Stimulated activated CD8-positive, alpha-beta memory T cell treated with anti-CD3 and anti-CD28 coated beads, Interleukin-12 subunit alpha, Interleukin-12 subunit beta, amount 100 ng/mL, for 4 hours (primary cell): ENCODE measurements at places on chromosomes 2 and 18.

GRCh38 chr2:72149556-72150156 is 2.0 kb upstream of the CYP26B1 start:
- no peak for DNase-seq

DNA sequence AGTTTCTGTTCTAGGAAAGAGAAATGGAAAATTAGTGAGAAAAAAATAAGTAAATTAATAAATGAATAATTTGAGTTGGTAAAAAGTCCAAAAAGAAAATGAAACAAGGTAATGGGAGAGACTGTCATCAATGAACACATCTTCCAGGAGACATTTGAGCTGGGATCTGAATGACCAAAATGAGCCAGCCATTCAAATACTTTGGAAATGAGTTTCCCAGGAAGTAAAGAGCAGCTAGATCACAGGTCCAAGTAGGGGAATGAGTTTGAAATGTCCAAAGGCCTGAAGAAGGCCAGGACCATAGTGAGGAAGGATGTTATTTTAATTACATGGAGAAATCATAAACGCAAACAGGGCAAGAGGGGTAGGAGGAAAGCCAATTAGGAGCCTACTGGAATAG is 6.6 kb upstream of the DNAH7 start:
- DNase-seq: no peak

GRCh38 chr2:71559080-71559827 is 105.9 kb downstream of the DYSF start:
- no peak for DNase-seq

- DNase-seq: no peak
Observed at GRCh38 chr18:13543144-13543543, 183.2 kb downstream of the FAM210A start.

DNA sequence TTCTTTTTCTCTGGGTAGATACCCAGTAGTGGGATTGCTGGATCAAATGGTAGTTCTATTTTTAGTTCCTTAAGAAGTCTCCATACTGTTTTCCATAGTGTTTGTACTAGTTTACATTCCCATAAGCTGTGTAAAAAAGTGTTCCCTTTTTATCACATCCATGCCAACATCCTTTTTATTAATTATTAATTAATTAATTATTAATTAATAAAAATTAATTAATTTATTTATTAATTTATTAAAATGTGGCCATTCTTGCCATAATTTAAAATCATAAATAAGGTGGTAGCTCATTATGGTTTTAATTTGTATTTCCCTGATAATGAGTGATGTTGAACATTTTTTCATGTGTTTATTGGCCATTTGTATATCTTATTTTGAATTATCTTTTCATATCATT is 234.3 kb upstream of the FBXO11 start:
- no peak for DNase-seq

DNA sequence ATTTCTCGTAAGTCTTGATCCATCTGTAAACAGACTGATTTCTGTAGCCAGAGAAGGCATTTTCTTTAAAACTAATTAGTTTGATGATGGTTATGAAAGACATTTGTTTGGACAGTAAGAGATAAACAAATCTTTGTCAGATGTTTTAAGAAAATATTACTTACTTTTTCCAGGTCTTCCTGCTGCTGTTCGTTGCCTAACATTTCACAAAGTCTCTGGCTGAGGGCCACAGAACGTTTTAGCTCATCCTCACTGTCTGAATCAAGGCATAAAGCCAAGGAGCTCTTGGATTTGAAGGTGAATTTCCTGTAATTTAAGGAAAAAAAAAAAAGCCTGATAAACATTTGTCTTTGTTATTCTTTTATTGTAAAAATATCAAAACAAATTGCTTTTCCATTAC is 57.8 kb downstream of the VIL1 start:
- DNase-seq: no peak

GRCh38 chr18:63970809-63971205 is 926 bp downstream of the SERPINB8 start:
- no peak for DNase-seq

DNA sequence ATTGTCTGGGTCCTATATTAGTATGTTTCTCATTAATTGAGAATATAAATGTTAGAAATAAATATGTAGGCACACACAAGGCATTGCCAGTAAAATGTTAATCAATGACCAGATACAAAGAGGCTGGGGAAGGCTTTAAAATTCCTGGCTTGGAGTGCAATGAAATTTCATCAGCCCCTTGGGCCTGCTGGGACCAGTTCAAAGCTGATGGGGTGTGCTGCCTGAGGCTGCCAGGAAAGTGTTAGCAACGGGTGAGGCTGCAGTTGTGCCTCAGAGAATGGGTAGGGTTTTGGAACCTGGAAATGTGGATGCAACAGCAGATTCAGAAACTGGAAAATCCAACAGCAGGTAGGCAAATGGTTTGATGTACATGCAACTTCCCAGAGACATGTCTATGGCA is 68.9 kb downstream of the DIPK1C start:
- DNase-seq: no peak

GRCh38 chr2:146438246-146438645 is 1406.6 kb upstream of the ACVR2A start:
- DNase-seq: no peak

- no peak for DNase-seq
Observed at GRCh38 chr2:240232264-240232915, 91.9 kb upstream of the OTOS start.

GRCh38 chr2:187429989-187430388 is 18.1 kb downstream of the CALCRL start:
- no peak for DNase-seq

GRCh38 chr2:54455131-54455562 is 980 bp upstream of the SPTBN1 start:
- no peak for DNase-seq

- DNase-seq: no peak
Observed at GRCh38 chr2:218992703-218993344, 398 bp downstream of the CRYBA2 start.

- DNase-seq: no peak
Observed at GRCh38 chr2:23375448-23375847, 9.5 kb upstream of the KLHL29 start.

- no peak for DNase-seq
Observed at GRCh38 chr2:44443517-44443916, 81.8 kb downstream of the CAMKMT start.

DNA sequence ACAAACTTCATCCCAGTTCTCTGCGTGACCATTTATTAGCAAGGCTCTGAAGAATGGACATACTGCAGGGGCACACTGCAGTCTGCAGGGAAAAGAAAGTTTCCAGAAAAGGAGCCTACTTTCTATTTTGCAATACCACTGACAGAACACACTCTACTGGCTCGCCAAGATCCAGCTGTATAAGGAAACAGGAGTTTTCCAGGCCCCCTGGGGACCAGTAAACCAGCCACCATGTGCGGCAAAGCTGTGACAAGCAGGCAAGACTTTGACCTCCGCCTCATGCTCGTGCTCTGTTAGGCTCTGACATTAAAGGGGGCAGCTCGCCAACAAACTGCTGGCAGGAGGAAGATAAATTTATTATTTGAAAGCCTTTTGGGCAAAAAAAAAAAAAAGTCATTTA is 67.3 kb downstream of the CCBE1 start:
- no peak for DNase-seq

DNA sequence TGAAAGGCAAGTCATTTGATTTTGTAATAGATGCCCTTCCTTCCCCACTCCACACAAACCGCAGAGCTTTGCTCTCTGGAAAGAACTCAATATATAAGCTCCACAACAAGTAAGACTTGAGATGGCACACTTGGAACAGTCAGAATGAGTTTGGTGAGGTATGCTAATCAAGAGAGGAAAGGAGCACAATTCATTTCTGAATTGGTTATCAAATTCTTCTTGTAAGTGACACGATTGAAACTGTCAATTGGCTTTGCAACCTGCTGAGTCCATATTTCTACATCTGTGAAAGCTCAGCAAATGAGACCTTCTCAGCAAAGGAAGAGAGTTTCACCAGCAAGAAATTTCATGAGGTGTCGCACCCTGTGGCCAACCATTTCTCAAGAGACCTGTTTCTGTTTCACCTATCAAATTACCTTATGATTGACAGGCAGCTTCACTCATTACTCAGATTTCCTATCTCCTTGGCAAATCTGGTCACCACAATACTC is 19.1 kb downstream of the CTLA4 start:
- DNase-seq: no peak

DNA sequence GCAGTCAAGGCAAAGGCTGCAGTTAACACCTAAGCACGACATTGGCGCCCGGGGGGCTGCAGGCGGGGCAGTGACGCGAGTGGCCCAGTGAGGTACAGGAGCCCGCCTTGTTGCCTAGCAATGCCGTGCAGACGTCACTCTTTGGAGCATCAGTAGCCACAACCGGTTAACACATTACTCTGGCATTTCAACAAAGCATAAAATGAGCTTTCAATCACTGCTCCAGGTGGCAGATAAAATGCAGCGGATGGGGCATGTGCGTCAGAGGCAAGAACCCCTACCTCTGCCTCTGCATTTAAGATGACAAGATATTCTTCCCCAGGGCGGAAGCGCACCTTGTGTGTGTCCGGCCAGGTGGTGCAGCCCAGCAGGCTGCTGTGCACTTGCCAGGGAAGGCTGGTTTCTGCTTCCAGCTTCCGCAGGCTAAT is 139.4 kb downstream of the MTCL1 start:
- DNase-seq: no peak

GRCh38 chr2:43754180-43754579 is 19.7 kb upstream of the DYNC2LI1 start:
- DNase-seq: no peak

- DNase-seq: no peak
Observed at GRCh38 chr2:85659324-85659981, 8.5 kb downstream of the SFTPB start.

- no peak for DNase-seq
Observed at GRCh38 chr2:55914786-55915185, 8.8 kb downstream of the EFEMP1 start.

- no peak for DNase-seq
Observed at GRCh38 chr2:96631804-96632435, 6.2 kb downstream of the KANSL3 start.

- no peak for DNase-seq
Observed at GRCh38 chr2:240413813-240414429, 21.5 kb upstream of the GPC1 start.

- no peak for DNase-seq
Observed at GRCh38 chr18:5704847-5705246, 161.1 kb upstream of the EPB41L3 start.

DNA sequence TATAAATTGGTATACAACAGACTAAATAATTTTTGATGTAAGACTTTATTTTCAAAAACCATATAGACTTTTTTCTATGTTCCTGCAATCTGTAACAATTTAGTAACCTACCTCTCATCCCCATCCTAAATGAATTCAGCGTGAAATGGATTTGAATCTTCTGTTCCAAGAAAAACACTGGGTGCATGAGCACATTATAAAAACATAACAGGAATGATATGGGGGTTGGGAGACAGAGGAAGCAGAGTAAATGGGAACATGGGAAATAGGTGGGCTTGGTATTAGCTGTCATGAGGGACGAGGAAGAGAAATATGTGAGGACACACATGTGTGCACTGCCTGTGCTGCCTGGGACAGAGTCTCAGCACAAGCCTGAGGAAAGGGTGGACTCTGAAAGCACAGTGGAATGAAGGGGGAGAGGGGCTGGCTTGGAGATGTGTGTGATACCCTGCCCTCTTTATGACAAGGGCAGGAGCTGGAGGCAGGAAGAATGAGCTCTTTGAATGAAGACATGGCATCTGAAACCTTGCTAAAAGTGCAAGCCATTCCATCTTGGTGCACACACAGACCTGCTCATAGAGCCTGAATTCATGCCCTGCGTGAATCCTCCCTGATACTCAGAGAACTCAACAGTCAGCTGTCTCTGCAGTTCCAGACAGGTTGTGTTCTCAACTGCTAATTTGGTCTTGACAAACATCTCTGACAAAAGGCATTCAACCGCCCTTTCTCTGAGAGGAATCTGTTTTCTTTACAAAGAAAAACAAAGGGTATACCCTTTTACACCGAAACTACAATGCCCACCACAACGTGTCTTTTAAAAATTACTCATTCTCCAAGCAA is 66.6 kb downstream of the EPB41L3 start:
- DNase-seq: no peak

- no peak for DNase-seq
Observed at GRCh38 chr2:217794133-217794986, 208.4 kb downstream of the TNS1 start.

DNA sequence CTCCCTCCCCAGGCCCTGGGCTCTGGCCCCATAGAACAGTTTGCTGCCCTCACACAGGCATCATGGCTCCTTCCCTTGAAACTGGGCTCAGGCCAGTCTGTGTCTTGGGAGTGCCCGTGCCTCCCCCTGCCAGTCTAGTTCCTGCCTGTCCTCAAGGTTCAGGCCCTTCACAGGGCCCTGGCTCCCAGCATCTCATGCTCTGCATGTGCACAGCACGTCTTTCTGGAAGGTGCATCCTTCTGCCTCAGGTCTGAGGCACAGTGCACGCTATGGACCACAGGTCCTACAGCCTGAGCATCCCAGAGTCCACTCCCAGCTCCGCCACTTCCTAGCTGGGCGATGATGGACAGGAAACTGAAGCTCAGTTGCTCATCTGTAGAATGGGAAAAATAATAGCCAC is 35.6 kb upstream of the FOSL2 start:
- no peak for DNase-seq

DNA sequence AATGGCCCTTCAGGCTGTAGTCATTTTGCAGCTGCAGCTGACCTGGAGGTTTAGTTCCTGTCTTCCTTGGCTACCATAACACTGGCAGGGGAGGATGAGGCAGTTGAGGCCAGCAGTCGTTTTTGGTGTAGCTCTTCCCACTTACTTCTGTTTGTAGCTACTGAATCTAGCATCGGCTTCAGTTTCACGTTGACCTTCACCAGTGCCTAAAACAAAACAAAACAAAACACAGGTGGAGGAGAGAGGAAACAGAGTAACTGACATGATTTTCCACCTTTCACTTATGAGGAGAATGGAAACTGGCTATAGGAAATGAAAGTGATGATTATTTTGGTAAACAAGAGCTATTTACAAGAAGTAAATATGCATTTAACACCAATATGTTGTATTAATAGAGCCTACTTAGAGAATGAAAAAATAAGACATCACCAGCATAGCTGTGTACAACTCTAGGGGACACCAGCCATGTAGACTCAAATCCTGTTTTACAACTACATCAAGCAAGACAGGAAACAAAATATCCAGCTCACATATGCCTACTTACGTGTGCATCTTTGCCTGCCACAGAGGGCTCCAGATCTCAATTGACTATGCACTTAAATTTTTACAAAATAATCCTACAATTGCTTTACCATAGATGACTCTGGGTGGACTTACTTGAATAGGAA is 236.9 kb downstream of the AGPS start:
- no peak for DNase-seq

GRCh38 chr2:234571620-234572407 is 74.9 kb upstream of the ARL4C start:
- no peak for DNase-seq

- no peak for DNase-seq
Observed at GRCh38 chr2:38444247-38444646, 67.2 kb upstream of the ATL2 start.
